ENCODE measurements at places on chromosomes 2 and 18.

- no peak for DNase-seq
Measured at GRCh38 chr2:234479465-234479864, 17.4 kb downstream of the ARL4C start.

GRCh38 chr2:190809876-190810525 lies 70.6 kb upstream of the GLS start:
- DNase-seq: no peak

DNA sequence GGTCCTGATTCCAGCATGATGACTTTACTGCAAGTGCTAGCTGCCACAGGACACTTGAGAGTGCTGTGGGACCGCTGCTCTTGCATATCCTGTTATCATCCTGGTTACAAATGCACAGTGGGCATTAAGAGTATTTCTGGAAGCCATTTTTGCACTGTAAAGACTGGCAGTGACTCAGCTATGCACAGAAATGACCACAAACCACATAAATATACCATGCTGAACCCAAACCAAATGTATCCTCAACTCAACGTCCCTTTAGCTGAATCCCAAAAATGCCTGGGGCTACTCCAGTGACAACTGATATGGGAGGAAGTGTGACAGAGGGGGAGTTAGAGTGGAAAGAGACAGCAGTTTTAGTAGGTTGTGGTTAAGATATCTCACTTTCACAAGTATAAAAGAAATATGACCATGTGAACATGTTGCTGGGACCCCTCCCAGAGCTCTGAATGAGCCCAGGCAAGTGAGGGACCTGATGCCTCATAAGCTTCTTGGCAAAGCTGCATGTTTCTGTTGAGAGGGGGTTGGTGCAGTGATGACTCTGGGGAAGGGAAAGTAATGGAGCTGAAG lies 37.3 kb downstream of the RHBDD1 start:
- DNase-seq: no peak

DNA sequence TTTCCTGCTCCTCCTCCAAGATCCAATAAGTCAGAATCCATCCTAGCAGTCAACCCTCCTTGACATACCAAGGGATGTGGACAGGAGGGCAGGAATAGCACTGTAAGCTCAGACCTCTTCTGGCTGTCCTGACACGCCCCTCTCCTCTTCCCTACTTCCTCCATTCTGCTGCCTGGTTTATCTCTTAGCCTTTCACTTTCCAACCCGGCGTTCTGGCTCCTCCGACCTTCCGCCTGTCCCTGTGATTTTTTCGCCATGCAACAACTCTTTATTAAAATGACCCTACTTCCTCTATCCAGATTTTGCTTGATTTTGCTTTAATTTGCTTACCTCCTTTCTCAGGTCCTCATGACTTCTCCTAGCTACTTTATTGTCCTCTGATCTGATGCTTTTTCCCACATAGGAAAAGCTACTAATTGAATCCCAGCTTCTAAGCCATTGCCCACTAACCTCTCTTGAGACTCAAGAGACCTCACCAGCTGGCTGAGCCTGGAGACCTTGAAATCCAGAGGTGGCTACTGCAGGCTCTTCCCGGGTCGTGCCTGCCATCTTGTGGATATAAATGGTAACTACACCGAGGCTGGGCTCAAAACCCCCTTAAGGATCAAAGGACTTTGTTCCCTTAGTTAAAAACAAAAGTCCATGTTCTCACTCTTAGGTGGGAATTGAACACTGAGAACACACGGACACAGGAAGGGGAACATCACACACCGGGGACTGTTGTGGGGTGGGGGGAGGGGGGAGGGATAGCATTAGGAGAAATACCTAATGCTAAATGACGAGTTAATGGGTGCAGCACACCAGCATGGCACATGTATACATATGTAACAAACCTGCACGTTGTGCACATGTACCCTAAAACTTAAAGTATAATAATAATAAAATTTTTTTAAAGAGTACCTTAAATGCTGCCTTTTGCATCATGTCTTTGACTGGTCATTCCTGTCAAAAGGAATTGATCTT lies 139.4 kb downstream of the AKAIN1 start:
- DNase-seq: peak; percentile 36

DNA sequence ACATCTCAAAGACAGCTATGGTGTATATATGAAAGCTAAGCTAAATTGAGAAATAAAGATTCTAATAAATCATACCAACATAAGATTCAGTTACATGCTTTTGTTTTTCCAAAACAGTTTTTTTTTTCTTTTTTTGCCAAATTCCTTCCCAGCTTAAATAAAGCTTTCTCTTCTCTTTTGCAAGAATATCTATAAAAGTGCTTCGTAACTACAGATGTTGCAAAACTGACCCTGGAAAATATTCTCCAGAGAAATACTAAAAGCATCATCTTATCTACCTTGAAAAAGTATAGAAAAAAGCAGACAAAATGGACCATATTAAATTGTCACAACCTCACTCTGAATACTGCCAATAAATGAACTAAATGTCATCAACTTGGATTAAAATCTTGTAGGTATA lies 38.7 kb downstream of the FANCL start:
- DNase-seq: no peak

DNA sequence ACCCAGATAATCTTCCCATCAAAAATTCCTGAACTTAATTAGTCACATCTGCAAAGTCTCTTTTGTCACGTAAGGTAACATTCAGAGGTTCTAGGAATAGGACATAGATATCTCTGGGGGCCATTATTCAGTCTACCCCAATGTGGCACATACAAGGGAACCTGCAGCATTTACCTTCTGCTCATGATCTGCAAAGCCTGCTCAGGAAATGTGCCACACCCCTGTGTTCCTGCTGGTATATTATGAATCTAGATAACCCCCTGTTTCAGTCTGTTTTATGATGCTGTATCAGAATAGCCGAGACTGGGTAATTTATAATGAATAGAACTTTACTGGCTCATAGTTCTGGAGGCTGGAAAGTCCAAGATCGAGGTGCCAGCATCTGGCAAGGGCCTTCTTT lies 103.5 kb downstream of the ARL4C start:
- DNase-seq: no peak
